Activated gamma-delta T cell treated with anti-CD3 and anti-CD28 coated beads, Interleukin-2, amount 50 U/mL, for 16 hours (primary cell): ENCODE measurements at places on chromosomes 12 and 14.

- DNase-seq, result no peak
These were observed 77.8 kb downstream of the SMOC1 start for GRCh38 chr14:69956970-69957369.

DNA sequence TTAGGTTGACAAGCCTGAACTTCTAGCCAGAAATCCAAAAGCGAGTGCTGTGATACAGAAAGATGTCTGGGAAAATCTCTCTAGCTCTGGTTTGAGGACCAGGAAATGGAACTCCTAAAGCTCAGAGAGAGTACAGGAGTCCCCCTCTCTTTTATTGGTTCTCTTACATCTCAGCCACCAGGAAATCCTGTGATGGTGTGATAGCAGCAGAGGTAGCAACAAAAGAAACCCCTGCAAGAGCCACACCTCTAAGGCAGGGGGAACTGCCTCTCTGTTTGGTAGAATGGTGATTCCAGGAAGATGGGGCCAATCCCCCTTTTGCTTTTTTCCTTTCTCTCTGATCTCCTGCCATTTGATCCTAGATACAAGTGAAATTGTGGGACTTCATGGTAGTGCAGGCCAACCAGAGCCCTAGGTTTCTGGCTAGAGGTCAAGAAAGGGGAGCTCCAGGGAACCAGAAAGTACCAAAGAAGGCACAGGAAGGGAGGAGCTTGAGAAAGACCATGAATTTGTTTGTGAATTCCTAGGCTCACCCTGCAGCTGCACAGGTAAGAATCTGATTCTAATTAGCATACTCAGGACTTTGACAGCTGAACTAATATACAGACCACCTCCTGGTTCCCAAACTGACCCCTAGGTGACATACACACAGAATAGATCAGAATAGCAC lies 88.5 kb downstream of the PAPLN start:
- DNase-seq, result no peak

- DNase-seq, result no peak
These were observed 79.7 kb downstream of the RIMBP2 start for GRCh38 chr12:130636370-130636769.

- no peak for DNase-seq
These were observed 14.1 kb upstream of the MAPKAPK5 start for GRCh38 chr12:111827907-111828306.

GRCh38 chr12:117189725-117190209 lies 503 bp downstream of the FBXO21 start:
- DNase-seq, result no peak

- no peak for DNase-seq
These were observed 49.2 kb downstream of the AKAP6 start for GRCh38 chr14:32378284-32378683.

DNA sequence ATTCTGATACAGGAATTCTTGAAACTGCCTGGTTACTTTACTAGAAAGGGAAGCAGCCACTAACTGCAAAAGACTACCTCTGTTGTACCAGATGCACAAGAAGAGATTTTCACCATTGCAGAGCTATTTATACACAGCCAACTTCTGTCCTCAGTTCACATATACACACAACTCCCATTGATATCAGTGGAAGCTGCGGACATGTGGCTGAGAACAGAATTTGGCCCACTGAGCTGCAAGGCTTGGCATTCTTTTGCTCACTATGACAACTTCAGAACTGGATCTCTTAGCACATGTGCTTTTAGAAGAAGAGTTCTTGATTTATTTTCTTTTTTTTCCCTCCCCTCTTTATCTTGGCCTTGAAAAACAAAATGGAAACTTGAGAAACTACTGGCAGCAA lies 28.3 kb downstream of the PTPRO start:
- no peak for DNase-seq

- DNase-seq, result no peak
These were observed 19.4 kb upstream of the MBIP start for GRCh38 chr14:36339816-36340215.

GRCh38 chr12:20507711-20508110 lies 139.4 kb downstream of the PDE3A start:
- no peak for DNase-seq

DNA sequence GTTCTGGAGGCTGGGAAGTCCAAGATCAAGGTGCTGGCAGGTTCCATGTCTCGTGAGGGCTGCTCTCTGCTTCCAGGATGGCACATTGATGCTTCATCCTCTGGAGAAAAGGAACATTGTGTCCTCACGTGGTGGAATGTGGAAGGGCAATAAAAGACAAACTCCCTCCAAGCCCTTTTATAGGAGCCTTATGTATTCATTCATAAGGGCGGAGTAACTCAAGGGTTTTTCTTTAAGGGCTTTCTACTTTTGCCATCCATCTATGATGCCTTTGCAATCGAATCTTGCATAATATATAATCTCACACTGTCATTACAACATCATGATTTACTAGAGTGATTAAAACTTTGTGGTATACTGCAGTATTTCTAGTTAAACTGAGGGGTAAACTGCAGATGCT lies 132.7 kb upstream of the DDHD1 start:
- no peak for DNase-seq

GRCh38 chr14:30283822-30284446 lies 275.0 kb upstream of the G2E3 start:
- DNase-seq, result no peak

- no peak for DNase-seq
These were observed 112.1 kb downstream of the SLC35F4 start for GRCh38 chr14:57753821-57754220.

- no peak for DNase-seq
These were observed 8.5 kb upstream of the SYNE3 start for GRCh38 chr14:95524706-95525512.

GRCh38 chr12:105860561-105861207 lies 278.1 kb downstream of the NUAK1 start:
- no peak for DNase-seq

DNA sequence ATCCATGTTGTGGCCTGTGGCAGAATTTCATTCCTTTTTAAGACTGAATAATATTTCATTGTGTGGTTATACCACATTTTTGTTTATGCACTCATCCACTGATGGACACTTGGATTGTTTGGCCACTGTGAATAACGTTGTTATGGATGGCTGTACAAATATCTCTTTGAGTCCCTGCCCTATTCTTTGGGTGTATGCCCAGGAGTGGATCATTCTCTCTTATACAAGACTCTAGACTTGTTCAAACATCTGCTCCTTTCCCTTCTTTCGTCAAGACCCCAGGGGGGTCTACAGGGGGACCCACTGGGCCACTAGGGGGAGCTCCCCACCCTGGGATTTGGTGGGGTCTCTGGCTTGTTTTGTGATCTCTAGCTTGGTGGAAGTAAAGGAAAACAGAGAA lies 77.4 kb downstream of the FBXL14 start:
- DNase-seq, result no peak

GRCh38 chr12:111927346-111927745 lies 85.3 kb downstream of the MAPKAPK5 start:
- no peak for DNase-seq

- no peak for DNase-seq
These were observed 73.0 kb downstream of the IQSEC3 start for GRCh38 chr12:139585-139984.

GRCh38 chr12:15580431-15580830 lies 208.8 kb downstream of the EPS8 start:
- DNase-seq, result no peak

DNA sequence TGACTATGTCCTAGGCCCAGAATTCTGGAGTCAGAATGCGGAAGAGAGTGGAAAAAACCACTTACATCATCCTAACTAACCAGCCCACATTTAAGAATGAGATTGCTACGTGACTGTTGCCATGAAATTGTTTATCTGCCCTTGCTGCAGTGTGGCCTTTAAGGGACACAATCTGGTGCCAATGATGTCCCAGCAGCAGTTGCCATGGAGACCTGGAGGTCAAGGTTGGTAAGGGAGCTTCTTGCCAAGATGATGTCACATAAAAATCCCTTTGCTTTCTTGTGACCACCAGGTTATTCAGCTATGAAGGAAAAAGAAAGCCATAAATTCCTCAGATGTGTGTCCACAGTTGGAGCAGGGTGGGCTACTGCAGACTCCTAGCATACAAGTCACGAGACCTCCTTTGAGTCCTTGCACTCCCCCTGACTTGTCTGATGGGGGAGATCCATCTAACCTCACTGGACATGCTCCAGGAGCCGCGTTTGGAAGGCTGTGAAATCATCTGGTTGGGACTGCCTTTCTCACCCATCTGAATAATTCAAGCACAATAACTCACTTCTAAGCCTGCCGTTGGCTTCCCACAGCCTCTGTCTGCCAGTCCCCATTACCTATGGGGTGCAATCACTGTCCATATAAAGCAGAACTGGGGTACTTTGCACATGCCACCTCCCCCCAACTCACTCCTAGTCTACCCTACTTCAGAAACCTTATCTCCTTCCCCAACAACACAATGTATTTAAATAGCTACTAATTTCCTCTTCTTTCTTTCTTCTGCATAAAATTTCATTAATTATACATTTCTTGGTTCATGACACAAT lies 165.6 kb downstream of the ZFP36L1 start:
- DNase-seq, result no peak

- no peak for DNase-seq
These were observed 31.6 kb upstream of the FRS2 start for GRCh38 chr12:69438539-69438938.

GRCh38 chr12:24838531-24838950 lies 110.4 kb downstream of the BCAT1 start:
- no peak for DNase-seq

- no peak for DNase-seq
These were observed 113.1 kb upstream of the CCND2 start for GRCh38 chr12:4160314-4161040.

GRCh38 chr14:75558440-75558839 lies 20.0 kb upstream of the FLVCR2 start:
- no peak for DNase-seq

GRCh38 chr12:26633591-26634210 lies 199.3 kb downstream of the ITPR2 start:
- DNase-seq, result no peak

DNA sequence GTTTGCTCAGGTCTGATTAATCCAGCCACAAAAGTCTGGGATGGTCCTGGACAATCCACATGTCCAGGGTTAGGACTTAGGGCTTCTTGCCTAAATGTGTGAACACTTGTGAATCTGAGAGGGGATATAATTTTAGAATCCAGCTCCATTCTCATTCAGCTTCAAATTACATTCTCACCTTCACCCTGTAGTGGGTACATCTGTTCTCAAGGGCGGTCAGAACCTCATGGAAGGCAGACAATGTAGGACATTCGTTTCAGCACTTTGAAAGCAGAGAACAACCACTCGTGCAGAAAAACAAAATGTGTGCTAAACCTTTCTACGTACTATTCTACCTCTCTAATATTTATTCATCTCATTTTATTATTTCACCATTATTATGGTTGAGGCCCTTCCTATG lies 1.2 kb downstream of the TMEM229B start:
- no peak for DNase-seq

- DNase-seq, result no peak
These were observed 18.8 kb downstream of the BEGAIN start for GRCh38 chr14:100568164-100568997.
